ENCODE measurements at places on chromosomes 7 and 10.

- no peak for DNase-seq
These were observed 125.0 kb upstream of the THSD7A start for GRCh38 chr7:11956991-11957390.

- DNase-seq = no peak
These were observed 82.7 kb downstream of the RPS24 start for GRCh38 chr10:78116361-78116760.

DNA sequence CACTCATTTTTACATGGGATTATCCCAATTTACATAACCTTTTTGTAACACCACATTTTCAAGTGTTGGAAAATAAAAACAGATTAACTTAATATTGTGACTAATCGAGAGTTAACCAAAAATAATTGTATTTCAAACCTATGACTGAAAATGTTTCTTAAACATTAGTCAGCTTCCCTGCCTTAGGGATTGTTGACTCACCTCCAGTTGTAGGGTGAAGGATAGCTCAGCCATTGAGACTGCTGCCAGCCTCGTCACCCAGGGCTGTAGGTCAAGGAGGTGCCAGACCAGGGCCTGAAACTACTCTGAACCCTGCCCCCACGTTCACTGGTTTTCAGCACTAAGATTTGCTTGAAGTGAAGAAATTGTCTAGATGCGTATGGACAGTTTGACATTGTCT, 351.2 kb downstream of the GFRA1 start:
- no peak for DNase-seq

- no peak for DNase-seq
These were observed 63.7 kb downstream of the CELF2 start for GRCh38 chr10:11081408-11081807.

DNA sequence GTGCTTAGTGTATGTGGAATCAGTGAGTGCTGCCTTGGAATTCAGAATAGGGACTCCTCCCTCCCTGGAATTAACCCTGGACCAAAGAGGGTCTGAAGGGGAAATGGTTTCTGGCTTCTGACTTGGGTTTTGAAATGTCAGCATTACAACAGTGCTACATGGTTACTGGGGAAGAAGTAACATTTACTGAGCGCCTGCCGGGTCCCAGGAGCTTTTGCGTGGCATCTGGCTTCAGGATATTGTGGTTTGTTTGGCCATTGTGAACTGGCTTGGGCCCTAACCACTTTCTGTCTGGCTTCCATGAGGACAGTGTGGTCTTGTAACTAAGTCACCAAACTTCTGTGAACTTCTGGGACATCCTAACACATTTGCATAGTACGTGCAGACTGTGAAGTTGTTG, 21.3 kb downstream of the TSPAN15 start:
- DNase-seq = no peak

DNA sequence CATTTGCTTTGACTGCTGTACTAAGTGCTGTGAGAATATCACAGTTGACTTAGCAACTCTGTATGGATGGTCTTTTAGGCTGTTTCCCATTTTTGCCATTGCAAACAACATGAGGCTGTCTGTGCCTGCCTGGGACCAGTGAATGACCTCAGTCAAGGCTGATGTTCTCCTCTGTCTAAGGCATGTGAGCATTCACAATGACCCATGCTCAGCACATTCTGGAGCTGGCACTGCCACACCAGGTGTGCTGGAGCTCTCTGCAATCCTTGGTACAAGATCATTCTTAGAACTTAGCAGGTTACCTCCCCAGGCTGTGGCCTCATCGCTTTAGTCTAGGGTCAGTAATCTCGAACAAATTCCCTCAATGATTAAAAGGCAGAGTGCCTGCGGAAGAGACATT, 61.9 kb downstream of the SH3PXD2A start:
- DNase-seq = no peak

DNA sequence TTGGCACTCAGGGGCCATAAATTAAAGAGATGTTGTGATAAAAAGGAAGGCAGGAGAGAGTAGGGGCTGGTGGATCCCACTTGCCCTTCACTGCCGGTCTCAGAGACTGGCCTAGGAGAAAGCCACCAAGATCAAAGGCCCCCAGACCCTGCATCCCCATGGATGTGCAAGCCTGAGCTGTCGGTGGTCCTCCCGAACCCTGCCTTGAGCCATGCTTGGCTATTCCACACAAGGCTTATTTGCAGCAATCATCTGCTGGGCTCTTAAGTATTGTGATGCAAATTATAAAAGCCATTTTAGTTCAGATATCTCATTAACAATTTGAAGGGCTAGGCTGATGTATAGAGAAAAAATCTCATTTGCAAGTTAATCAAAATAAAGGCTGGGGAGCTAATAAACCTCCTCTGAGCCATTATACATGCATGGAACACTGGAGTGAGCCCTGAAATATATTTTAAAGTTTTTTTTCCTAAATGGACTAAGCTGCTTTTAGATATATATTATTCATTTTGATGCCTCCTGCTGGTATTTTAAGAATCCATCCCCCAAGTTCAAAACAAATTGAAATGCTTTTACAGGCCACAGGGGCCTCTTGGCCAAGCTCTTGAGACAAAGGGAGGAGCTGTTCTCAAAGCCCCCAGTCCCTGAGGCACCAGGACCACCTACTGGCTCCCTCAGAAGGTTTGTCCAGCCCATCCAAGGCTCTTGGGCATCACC, 28.1 kb downstream of the OAT start:
- no peak for DNase-seq

DNA sequence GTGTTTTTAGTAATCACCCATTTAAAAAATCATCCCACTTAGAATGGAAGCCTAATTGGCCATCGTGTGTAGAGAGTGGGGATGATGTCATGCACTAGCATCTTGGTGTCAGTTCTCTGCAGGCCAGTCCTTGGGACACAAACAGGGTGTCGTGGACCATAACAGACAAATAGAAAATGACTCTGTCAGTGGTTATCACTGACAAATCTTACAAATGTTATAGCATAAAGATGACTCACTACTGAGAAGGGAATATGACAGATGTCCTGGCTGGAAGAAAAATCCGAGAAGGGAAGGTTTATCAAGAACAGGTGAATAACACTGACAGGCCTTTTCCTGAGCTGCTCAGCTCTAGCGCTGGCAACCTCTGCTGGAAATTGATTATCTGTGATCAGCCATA, 10.6 kb downstream of the CABCOCO1 start:
- DNase-seq = no peak

- DNase-seq = no peak
These were observed 24.3 kb downstream of the EPDR1 start for GRCh38 chr7:37944737-37945054.

DNA sequence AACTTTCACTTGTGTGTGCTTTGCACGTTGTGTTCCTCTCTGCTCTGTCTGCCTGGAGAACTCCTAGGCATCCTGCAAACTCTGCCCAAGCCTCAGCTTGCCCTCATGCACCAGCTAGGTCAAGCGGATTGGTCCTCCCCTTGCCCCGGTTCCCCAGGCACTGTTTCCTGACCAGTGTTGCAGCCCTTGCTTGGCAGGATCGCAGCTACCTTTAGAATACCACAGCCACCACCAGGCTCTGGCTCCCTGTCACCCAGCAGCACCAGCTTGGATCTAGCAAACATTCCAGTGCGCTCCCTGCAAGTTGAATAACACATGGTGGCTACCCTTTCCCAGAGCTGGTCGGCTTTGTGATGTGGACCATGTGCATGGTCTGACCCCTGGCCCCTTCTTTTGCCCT, 19.0 kb downstream of the ZMIZ1 start:
- DNase-seq = no peak

DNA sequence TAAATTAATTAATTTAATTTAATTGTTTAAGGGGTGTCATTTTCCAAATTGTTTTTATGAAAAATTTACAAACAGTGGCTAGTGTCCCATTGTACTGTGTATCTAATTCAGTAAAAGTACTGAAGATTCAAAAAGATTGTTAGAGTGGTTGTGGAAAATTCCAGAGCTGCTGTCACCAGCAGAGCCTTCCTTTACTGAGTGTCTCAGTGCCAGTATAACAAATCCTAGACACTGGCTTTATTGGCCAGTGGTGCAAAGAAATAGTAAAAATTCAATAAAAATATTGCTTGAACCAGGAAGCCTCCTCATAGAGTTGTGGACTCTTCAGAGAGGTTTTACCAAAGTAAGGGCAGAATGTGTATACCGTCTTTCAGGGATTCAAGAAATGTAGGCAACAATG, 23.1 kb upstream of the HERPUD2 start:
- DNase-seq = no peak

DNA sequence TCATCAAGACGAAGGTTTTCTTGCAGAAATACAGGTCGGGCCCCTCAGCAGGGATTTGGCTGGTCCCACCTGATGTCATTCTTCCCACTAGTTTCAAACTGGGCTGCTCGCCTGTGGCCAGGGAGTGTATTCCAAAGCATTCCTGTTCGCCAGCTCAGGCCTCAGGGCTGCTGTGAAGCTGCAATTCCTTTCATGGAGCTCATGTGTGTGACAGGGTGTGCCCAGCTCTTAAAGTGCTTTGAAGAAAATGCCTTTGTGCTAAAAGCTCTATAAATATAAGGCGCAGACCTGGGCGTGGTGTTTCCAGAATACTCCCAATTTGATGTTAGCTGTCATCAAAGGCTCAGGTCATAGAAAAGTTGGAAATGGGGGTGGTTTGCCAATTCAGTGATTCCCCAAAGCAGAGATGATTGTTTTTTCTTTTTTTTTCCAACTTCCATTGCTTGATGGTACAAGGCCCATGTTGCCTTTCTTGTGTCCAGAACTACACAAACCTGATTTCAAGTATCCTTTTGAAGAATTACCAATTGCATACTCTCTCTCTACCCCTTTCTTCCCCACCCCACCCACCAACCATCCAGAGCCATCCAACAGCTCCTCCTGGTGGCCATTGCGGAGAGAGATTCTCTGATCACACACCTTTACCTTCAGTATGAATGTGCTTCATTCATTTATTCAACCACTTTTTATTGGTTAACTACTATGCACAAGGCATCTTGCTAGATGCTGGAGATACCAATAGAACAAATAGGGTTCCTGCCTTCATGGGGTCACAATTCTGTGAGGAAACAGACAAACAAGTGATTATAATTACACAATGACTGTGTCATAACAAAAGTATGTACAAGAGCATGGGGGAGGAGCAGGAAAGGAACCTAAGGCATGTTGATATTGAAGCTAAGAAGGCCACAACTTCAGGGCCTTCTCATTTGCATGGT, 297.3 kb upstream of the LYZL1 start:
- no peak for DNase-seq

DNA sequence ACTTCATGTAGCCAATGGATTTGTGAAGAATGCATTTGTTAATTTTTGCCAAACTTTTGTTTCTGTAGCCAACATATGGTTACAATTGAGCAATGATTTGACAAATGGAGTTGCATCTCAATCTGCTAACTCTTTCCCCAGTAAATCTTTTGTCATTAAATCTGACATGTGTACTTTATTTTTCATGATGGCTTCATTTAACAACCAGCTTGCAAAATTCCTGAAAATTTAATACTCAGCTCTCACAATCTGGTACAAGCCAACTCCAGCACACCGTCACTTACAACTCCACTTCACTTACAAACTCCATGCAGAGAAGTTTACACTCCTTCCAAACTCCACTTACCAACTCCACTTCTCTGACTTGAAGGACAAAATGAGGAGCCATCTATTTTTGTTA, 26.5 kb upstream of the HIBADH start:
- DNase-seq = no peak

GRCh38 chr10:100076750-100077149, 4.9 kb downstream of the CPN1 start:
- DNase-seq = no peak

DNA sequence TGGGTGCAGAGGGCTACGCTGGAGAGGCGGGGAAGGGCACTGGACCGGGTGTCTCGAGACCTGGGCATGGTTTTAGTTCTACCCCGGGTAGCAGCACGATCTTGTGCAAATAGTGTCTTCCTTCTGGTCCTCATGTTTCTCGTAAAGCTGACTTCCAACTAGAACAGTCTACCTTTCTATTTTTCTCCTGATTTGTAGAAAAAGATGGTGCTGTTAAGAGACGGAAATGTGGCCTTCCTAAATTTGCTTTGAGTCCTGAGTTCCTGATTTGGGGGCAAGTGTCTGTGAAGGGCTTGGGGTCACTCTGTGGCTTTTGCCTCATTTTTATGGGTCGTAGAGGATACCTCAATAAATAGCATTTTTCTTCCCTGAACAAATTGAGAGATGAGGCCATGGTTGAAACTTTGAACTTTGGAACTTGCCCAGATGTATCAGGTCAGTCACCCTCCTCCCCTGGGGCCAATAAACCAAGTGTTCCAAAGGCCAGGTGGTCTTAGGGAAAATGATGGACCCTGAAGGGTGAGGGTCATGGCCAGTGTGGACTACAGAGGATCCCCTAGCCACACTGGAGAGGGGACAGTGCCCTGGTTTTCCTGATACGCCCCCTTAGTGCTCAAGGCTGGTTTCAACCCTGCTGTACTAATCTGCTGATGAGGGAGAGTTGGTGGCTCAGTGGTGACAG, 45.2 kb downstream of the GRK5 start:
- DNase-seq = no peak

- no peak for DNase-seq
These were observed 54.7 kb downstream of the PON1 start for GRCh38 chr7:95269640-95270039.

DNA sequence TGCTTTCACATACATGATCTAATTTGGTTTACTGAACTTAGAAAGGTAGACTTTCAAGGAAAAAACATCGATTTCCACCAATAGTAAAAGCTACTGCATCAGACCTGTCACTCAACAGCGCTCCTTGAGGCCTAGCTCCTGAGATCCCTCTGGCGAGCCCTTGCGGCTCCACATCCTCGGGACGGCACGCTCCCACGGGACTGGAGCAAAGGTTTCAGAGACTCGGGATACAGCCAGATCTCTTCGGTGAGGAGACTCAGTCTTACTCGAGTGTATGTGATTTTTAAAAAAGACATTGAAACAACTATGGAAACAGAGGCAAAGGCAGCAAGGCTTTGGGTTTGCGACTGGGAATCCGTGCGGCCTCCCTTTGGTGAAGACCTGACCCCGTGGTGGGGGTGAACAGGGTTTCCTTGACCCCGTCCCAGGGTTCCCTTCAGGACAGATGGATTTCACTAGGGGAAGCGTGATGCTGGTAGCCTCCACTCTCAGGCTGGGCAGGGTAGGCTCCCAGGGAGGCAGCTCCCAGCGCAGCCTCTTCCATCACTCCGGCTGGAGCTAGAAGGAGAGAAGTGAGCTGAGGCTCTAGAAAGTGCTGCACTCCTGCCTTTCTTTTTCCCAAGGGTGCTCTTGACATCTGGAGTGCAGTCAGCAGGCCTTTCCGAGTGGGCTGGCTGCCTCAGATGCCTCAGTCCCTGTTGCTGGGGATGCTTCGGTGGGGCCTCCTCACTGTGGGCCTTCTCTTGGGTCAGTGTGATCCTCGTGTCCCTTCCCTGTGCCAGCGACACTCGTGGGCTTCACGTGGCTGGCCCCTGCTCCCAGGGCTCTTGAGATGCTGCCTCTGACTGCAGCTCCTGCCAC, 5.8 kb upstream of the ATP6V0E2 start:
- no peak for DNase-seq

Measured in DMS 273 treated with DMSO at 0.1 percent for 48 hours (cell line).